ENCODE measurements at places on chromosomes 1 and 21.

GRCh38 chr21:45251635-45252447 is 35.9 kb downstream of the POFUT2 start:
- DNase-seq, result no peak

DNA sequence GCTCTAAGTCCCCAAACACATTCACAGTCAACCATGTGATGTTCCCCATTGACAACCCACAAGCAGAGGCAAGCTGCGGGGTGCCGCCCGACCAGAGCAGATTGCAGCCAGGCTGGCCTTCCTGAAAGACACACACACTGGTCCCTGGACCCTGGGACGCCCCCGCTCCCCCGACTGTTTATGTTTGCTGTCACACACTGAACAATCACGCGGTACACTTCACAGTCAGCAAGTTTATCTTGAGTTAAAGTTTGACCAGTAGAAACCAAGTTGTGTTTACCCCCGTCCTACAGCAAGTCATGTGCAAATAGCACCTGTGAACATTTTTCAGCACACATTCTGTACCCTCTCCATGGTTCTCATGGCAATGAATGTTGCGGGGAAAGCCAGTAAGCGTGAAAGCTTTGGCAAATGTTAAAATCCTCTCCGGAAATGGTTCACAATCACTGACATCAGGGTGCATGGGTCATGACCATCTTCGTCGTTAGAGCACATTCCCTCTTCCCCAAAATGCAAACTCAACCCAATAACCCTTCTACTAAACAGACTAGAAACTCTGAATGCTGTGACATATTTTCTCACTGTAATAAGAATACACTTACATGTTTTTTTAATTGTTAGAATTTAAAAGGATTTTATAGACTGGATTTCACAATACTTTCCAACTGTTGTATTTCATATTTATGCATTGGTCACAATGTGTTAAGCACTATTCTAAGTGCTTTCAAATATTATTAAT is 33.3 kb upstream of the IRF2BP2 start:
- DNase-seq, result no peak

GRCh38 chr1:65238010-65238409 is 71.3 kb upstream of the DNAJC6 start:
- DNase-seq, result no peak

- no peak for DNase-seq
Observed at GRCh38 chr1:235112297-235113182, 16.1 kb downstream of the TOMM20 start.

- DNase-seq, result no peak
Observed at GRCh38 chr1:161265305-161265704, 6.8 kb downstream of the PCP4L1 start.

DNA sequence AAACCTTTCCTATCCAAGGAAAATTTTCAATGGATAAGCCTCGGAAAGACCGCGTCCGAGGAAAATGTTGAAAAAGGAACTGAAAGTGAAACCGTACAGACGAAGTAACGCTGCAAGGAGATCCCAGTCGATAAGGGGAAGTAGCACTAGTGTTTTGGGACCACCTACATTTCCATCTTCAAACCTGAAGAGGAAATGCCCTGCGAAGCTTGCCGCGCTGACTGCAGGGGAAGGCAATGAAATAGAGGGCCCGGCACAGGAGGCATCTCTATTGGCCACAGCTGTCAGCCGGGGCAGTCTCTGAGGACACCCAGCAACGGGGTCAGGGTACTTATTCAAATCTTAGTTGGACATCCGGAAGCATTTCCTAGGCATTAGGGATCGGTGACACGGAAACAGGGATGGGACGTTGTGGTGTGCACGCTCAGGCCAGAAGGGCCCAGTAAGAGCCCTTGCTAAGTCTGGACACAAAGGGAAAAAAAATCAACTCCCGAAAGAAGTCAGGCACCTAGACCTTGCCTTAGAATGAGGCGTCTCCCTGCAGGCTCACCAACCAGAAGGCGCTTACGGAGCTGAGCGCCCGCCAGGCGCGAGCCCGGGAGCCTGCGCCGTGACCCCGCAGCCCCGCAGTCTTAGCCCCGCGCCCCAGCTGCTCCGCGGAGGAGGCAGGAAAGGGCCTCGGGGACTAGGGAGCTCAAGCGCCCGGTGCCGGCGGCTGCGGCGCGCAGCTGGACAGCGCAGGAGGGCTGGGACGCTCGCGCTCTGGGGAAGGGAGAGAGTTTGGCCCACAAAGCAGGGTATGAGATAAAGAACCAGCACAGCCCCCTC is 655 bp downstream of the USF1 start:
- DNase-seq, result no peak

DNA sequence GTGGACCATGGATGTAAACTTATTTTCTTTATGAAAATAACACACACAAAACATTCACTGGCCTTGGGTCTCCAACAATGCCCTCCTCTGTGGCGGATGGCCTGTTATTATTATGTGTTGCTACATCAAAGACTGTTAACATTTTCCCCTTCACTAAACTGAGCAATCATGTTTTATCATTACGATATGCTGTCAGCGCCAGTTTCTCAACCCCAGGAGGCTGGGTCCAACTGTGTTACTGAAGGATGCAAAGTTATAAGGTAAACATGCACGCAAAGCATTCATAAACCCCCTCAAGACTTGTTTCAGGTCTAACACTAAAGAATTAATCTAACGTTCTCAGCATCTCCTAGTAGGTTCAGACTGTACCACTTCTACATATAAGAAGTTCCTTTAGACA is 6.0 kb upstream of the DUSP10 start:
- DNase-seq, result no peak

- DNase-seq, result no peak
Observed at GRCh38 chr1:13945856-13946255, 245.9 kb downstream of the PRDM2 start.

- DNase-seq, result no peak
Observed at GRCh38 chr1:68346188-68346808, 103.5 kb downstream of the RPE65 start.

DNA sequence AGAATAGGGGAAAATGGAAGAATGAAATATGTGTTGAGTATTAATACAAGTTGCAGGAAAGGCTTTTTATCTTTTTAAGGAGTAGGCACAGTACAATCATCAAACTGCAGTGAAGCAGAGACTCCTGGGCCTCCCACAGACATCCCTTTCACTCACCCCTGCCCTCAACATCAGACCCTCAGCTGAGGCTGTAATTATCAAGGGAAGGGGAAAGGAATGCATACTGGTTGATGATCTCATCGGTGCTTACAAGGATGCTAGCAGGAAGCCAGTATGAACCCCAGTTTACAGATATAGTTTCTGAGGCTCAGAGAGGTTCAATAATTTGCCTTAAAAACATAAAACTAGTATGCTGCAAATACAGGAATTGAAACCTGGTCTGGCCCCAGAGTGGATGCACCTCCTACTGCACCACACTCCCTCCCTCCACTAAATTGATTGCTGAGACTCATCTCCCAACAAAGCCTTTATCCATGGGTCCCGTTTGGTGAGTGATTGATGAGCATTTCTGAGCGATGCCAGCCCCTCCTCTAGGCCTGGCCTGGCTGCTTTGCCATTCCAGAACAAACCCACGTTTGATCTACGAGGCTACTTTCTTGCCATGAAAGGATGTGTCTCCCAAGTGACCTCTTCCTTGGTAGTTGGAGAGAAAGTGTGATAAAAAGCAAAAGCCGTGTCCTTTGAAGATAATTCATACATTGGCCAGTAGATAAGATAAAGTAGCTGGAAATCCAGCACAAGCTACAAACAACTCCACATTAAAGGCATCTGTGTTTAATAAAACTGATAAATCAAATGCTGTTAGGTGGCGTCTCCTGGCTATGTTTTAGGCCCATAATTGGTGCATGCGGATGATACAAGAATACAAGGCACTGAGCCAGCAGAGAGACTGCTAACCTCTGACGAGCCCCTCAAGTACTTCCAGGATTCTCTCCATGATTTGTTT is 233.9 kb upstream of the CAMK1G start:
- no peak for DNase-seq

GRCh38 chr1:30764939-30765555 is 7.5 kb upstream of the LAPTM5 start:
- DNase-seq, result no peak

- no peak for DNase-seq
Observed at GRCh38 chr1:24051206-24051945, 60.6 kb downstream of the MYOM3 start.

- DNase-seq, result no peak
Observed at GRCh38 chr1:202129453-202130296, 7.0 kb downstream of the GPR37L1 start.

DNA sequence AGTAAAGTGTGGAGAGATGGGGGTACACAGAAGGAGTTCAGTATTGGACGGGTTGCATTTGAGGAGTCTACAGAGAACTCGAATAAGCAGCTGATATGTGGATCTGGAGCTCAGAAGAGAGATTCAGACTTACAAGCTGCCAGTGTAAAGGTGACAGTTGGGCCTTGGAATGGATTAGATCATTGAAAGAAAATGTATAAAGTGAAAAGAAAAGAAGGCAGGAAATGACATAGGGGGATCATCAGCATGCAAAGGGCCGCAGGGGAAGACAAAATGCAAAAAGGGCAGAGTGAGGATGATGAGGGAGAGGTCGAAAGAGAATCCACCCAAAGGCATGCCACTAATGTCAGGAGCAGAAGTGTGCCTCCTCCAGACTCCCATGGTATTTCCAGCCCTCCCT is 273.3 kb downstream of the TNR start:
- DNase-seq, result no peak

- DNase-seq, result no peak
Observed at GRCh38 chr1:10549904-10550664, 75.3 kb downstream of the PEX14 start.

DNA sequence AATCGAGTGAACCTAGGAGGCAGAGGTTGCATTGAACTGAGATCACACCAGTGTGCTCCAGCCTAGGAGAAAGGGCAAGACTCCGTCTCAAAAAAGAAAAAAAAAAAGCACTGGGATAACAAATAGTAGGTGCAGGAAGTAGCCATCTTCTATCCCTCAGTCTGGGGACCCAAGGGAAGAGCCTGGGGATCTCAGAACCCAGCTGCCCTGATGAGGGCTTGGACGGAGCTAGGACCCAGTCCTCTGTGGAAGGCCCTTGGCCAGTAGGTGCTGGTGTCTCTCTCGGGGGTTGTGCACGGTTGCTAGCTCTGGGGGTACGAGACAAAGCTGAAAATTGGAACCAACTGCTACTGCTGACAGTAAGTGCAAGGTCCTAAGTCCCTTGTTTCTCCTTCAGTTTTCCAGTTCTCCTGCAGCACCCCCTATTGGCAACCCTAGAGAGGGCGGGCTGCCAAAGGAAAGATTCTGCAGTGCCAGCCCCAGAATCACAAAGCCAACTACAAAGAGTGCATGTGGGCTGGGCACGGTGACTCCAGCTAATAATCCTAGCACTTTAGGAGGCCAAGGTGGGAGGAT is 57.6 kb upstream of the KIF1B start:
- DNase-seq, result no peak

- DNase-seq, result no peak
Observed at GRCh38 chr1:198287916-198288315, 131.1 kb downstream of the NEK7 start.

GRCh38 chr1:118042501-118042900 is 113.0 kb downstream of the WDR3 start:
- no peak for DNase-seq

GRCh38 chr21:16198546-16198945 is 468.8 kb downstream of the USP25 start:
- DNase-seq, result no peak

DNA sequence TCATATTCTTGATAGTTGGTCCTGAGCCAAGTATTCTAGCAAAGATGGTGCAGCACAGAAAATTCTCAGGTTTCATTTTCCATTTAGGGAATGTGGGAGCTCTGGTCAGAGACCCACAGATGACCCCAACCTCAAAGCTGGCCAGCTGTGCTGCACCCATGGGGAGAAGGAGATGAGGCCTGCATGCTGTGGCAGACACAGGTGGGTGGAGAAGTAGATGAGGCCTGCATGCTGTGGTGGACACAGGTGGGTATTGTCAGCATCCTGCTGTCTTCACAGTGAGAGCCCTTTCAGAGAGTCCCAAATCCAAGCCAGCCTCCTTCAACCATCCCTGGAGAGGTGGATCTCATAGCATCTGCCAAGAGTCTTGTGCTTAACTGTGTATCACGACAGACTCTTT is 77.7 kb downstream of the DSCAM start:
- DNase-seq, result no peak

- DNase-seq, result no peak
Observed at GRCh38 chr1:37809942-37810341, 1.9 kb upstream of the YRDC start.

DNA sequence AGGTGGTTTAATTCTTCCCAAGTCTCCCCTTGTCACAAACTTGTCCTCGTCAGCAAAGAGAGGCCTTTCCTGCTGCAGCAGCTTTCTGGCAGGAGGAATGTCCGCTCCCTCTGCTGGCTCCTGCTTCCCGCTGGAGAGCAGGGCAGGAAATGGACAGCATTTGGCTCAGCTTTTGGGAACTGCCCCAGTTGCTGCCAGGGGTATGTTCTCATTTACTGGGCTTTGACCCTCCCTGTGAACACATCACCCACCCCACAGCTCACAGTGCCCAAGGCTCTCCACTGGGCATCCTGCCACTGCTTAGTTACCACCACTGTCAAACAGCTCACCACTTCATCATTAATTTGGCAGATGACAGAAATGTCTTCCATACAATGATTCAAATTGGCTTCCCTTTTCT is 75.4 kb downstream of the MRPL37 start:
- no peak for DNase-seq

DNA sequence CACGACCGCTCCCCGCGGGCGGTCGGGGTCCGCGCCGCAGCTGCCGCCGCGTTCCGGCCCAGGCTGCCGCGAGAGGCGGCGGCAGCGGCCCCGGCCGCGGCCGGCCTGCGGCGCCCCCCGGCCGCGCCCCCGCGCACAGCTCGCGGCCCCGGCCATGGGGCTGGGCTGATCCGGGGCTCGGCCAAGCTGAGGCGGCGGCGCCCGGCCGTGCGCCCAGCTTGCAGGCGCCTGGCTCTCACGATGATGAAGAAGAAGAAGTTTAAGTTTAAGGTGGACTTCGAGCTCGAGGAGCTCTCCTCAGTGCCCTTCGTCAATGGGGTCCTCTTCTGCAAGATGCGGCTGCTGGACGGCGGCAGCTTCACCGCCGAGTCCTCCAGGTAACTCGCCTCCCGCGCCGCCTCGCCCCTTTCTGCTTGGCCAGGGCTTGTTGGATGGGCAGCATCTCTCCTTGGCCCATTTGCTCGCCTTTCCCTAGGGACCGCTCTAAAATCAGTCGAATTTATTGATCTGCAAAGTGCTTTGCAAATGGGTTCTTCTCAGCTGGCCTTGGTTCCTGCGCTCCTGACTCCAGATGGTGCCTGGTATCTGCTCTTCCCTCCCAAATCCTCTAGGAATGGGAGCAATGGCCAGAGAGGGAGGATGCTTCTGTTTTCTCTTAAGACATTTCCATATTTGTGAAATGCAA is 431 bp downstream of the EEIG2 start:
- DNase-seq, result no peak
